ENCODE measurements at places on chromosomes 5 and 9.

GRCh38 chr5:39441838-39442237 is 17.1 kb upstream of the DAB2 start:
- DNase-seq, result no peak

- DNase-seq, result peak; percentile 45
Measured at GRCh38 chr9:37329576-37329975, 92.9 kb upstream of the GRHPR start.

GRCh38 chr9:35452481-35452880 is 37.4 kb upstream of the RUSC2 start:
- no peak for DNase-seq

DNA sequence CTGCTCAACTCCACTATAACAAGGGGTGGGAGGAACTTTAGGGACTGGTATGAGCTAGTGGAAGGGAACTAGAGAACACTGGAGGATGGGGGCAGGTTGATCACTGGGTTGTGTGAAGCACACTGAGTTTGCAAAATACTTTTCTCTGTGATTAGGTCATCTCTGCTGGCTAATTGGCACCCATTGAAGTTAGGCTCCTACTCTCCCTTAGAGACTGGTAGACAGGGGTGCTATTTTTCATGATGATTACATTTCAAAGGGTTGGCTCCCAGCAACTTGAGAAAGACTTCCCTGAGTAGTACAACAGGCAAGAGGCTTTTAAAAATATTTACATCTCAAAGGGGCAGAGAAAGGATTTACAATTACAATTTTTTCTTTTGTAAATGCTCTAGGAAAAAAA is 50.4 kb upstream of the MTAP start:
- no peak for DNase-seq

GRCh38 chr5:65418661-65419060 is 63.1 kb downstream of the ADAMTS6 start:
- DNase-seq, result no peak

- DNase-seq, result peak; percentile 29
Measured at GRCh38 chr5:473551-474192, 30.7 kb downstream of the EXOC3 start.

- no peak for DNase-seq
Measured at GRCh38 chr9:91146391-91147019, 215.2 kb downstream of the AUH start.

DNA sequence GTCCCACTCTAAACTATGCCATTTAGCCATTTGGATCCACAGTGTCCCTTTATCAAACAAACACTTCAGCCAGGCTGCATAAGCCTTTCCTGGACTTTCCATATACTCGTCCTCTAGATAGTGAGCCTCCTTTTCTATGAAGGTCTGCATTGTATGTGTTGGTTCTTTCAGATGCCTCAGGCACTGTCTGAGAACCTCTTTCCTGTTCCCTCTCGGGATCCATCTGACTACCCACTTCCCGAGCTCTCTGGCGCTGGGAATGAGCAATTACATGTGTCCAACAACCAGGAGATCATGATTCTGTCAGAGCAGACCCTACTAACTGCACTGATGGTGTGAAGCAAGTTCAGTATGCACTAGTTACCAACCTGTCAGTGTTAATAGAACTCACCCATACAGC is 14.2 kb downstream of the SMC2 start:
- DNase-seq, result no peak

DNA sequence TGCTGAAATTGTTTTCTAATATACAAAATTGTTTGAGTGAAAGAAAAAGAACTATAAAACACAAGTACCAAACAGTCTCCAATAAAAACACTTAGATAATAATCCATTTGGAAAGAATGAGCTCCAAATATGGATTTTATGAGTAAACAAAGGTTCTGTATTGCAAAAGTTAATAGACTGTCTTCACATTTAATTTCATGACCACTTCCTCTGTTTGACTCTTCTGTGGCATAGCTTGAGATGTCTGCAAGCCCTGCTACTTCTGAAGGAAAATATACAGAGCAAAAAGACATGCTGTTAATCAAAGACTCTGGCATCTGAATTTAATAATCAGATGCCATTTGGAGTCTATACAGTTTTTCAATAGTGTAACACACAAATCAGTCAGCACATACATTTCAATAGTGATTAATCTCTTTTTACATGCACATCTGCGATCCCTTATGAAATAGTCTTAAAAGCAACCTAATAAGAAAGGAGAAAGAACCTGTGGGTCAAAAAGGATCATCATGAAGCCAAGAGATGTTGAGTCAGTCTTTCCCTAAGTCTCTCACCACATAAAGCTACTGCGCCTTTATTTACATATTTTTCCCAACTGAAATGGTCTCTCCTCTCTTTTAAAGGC is 165.4 kb upstream of the LHFPL2 start:
- no peak for DNase-seq

GRCh38 chr5:51013036-51013435 is 346.6 kb downstream of the PARP8 start:
- no peak for DNase-seq

DNA sequence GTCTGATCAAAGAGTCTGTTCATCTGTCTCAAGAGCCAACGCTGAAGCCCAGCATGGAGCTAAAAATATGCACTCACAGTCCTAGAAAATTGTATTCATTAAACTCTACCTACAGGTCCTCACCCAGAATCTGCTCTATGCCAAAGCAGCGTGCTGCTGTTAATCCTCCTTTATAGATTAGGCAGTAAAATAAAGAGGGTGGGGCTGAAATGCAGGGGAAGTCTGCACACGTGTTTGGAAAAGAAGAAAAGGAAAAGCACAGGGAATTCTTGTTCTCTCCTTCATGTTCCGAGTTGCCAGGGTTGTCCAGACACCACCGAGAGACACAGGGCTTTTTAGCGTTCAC is 121.4 kb upstream of the TMEM161B start:
- no peak for DNase-seq

- no peak for DNase-seq
Measured at GRCh38 chr5:96636594-96636993, 25.6 kb upstream of the CAST start.

GRCh38 chr9:79973627-79974026 is 401.9 kb downstream of the TLE4 start:
- DNase-seq, result no peak

All from CD4-positive, alpha-beta T cell treated with Interleukin-10 for 1 hour (primary cell).